Effector memory CD4-positive, alpha-beta T cell (primary cell): ENCODE measurements at places on chromosomes 6 and 20.

DNA sequence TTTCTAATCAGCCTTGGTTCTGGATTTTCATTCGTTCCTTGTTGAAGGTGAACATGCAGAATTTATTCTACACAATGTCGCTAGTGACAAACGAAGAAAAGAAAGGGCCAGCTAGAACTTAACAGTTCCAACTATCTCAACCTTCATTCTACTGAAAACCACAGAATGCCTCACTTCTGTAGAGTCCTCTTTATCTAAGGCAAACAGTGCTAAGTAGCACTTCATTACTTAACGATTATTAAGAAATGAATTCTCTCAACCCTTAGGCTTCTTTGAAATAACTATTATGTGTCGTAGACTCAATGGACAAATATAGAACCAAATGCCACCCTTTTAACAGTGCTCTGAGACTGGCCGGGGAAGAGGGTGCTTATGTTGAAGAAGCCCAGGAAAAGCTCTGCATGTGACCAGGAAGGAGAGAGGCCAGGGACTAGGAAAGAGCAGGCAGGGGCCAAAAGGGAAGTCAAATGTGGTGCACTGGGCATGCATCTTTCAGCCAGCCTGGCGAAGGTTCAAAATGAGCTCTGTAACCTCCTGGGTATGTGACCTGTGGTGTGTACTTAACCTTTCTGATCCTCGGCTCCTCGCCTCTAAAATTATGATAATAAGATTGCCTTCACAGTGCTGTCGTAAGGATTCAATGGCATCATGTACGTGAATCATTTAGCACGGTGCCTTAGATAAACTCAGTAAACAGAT lies 55.4 kb upstream of the BMP2 start:
- DNase-seq, result no peak

DNA sequence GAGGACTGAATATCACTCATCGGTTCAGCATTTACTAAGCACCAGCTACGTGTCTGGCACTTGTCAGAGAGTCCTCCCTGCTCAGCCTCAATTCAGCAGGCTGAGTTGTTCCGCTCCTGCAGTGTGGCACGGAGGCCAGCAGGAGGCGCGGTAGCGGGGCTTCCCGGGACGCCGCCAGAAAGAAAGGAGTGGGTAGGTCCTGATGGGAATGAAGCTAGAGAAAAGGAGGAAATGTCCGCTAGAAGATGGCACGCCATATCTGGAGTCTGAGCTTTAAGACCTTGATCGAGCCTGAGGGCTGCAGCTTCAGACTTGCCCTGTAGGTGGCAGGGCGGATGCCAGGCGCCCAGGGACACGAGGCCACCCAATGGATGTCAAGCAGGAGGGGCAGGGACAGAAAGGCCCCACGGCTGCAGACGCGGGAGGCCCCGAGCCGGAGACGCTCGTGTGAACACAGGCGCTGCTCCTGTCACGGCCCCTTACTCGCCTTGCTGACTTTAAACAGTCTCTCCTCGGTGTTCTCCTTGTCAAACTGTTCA lies 18.7 kb downstream of the SERPINB6 start:
- no peak for DNase-seq

GRCh38 chr6:158605266-158605878 lies 39.2 kb downstream of the DYNLT1 start:
- DNase-seq, result peak; percentile 19

DNA sequence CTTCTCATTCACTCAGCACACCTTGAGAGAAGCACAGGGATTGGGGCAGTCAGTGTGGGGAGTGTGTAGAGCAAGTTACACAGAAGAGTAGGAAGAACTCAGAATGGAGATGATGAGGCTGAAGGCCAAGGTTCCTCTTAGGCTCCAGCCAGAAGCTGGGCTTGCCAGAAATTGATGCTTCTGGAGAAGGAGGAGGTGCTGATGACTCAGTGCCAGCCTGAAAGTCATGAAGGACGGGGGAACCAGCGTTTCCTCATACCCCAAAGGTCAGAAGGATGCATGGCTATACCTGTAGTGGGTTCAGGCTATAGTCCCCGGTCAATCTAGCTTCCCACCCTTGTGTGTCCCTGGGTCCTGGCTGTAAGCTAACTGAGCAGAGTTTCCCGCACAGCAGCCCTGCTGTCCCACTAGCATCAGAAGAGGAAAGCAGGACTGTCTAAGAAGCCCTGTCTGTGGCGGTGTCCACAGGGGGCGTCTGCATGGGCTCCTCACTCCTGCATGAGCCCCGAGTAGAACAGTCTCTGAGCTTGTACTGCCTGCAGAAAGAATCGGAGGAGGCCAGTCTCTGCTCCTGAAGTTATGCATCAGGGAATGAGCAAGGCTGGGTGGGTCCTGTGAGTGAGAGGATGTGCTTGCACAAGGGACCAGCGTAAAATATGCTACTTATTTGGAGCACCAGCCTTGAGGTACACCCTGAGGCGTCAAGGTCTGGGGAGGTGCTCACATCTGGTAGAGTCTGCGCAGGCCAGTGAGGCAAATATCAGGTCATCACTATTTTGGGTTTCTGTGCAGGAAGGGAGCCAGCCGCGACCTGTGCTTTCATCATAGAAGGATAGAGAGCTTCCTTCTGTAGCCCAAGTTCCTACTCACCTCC lies 148.5 kb downstream of the MRPL14 start:
- DNase-seq, result no peak

GRCh38 chr20:44118185-44119033 lies 68.6 kb downstream of the JPH2 start:
- DNase-seq, result no peak

DNA sequence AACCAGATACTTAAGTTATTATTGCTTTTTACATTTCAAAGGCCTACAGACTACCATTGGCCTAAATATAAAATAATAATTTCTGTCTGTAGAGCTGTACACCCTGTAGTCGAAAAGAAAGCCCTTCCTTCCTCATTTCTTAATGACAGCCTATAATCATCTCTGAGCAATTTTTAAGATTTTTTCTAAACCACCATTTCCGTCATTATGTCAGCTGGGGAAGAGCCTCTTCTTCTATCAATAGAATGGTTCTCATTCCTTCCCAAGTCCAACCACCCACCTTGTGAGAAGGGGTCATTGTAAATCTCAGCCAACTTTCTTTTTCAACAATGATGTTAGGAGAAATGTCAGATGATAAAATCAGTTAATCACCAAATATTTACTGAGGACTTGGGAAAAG lies 91.8 kb downstream of the PLEKHG1 start:
- no peak for DNase-seq

- DNase-seq, result no peak
Observed at GRCh38 chr6:80174900-80175572, 68.6 kb downstream of the BCKDHB start.

DNA sequence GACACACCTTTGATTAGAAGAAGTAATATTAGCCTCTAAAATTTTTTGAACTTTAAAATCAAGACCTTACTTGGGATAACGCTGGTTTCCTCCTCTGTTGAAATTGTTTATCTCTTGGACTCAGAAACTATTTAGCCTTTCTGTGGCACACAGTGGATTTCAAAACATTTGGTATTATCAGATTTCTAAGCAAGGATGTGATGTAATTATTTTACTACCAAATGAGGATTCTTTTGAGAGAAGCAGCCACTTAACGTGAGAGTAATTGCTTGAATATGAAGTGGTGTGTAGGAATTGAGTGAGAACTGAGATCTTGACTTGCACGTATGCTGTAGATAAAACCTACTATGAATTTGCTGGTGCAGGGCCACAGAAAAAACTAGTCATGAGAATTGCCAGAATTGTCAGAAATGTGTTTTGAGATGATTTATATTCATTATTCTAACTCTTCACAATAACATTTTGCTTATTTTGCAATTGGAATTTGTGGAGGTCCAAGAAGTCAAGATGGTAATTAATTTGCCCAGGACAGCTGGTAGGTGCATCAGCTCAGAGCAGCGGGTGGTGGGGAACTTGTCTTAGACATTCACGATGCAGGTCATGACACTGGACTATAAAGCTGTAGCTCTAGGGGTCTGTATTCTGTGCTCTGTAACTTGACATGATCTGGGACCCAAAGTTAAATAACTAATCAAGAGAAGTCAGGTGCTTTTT lies 53.4 kb downstream of the AKAP12 start:
- DNase-seq, result no peak

DNA sequence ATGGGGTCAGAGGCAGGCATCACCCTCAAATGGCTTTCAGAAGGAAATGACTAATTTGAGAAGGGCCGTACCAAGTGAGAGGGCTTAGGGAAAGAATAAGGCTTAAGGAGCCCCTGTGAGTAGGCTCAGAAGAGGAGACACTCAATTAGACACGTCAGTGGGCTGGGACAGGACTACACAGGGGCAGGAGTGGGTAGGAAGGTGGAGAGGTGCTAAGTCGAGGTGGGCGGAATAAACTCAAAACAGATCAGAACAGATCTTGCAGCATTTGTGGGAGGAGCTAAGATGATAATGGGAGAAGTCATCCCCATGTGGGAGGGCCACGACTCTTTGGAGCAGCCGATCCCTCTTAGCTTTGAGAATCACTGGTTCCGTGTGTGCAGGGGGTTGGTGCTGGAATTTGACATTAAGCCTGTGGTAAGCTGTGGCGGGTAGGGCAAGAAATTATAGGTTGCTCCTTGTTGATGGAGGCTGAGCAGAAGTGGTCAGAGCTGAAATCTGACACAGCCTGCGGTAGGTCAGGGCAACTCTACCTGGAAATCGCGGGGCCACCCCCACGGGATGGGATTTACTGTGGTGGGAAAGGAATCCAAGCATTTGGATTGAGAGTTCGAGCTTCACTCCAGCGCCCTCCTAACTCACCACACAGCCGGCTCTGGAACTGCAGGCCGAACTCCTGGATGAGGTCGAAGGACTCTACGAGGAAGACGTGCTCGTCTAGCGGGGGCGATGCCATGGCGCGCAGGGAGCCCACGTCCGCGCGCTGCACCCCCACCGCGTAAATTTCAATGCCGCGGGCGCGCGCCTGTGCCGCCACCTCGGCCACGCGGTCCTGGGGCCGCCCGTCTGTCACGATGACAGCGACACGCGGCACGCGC lies 2.8 kb upstream of the RBPJL start:
- DNase-seq, result no peak

DNA sequence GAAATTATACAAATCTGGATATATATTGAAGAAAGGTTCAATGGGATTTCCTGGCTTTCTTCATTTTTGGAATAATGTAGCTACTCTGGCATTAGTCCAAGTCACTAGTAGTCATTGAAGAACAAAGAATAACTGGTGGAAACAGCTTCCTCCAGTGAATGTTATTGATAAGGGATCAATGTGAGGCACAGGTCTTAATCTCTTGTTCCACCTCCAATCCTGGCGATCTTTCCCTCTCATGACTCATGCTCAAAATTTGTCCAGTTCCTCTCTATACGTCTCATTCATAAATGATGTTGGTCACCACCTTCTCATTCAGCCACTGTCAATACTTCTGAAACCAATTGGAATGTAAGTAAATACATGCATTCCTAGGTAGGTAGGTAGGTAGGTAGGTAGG lies 185.0 kb upstream of the BMP2 start:
- DNase-seq, result no peak

GRCh38 chr20:20459726-20460125 lies 91.8 kb downstream of the INSM1 start:
- DNase-seq, result no peak

- DNase-seq, result no peak
Observed at GRCh38 chr6:121940728-121941127, 458.7 kb upstream of the HSF2 start.

GRCh38 chr6:12266571-12266970 lies 23.6 kb upstream of the EDN1 start:
- no peak for DNase-seq

DNA sequence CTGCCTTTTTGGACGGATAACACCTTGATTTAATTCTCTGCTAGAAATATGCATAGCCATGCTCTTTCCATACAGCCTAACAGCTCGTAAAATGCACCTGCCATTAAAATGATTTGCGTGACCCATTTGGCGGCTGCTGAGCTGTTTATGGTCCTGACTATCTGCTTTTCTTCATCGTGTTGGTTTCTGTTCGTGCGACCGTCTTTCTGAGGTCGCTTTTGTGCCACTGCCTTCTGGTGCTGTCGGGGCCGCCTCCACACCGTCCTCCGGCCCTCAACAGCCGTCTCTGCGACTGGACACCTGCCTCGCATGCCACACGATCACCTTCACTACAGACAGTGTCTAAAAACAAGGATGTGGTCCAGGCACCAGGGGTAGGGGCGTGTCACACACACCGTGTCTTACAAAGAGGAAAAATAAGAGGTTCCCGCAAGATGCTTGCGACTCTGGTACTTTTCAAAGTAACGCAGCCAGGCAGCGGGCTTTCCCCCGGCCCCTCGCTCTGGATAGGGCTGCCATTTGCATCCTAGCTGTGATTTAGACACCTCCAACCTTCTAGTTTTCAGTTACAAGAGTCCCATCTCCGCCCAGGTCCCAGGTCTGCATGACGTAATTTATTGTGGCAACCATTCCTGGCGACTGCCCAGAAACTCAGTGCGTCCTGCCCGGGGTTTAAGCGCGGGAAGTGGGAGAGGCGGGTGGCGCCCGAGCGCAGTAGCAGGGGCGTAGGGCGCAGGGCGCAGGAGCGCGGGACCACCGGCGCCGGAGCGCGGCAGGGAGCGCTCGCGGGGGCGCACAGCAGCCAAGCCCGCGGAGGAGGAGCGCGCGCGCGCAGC lies at the start of gene STMND1:
Gene STMND1 (plus strand): TSS at position 629 of the 836 bp plus-strand sequence. CDS start 208 bp downstream, outside the sequence.
- no peak for DNase-seq

- DNase-seq, result no peak
Observed at GRCh38 chr20:41540918-41541317, 77.3 kb downstream of the CHD6 start.

GRCh38 chr6:16670617-16671051 lies 90.6 kb downstream of the ATXN1 start:
- DNase-seq, result no peak

GRCh38 chr6:45156075-45156474 lies 172.1 kb upstream of the RUNX2 start:
- DNase-seq, result no peak

DNA sequence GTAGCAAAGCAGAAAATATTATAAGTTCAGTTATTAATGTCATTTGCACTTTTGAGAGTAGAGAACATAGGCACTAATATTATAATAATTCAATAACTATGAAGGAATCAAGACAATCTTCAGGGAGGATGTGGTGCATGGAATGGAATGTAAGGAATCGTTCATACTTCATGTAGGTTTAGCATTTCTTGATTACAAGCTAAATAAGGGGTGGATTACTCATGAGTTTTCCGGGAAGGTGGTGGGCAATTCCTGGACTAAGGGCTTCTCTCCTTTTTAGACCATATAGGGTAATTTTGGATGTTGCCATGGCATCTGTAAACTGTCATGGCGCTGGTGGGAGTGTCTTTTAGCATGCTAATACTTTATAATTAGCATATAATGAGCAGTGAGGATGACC lies 9.1 kb upstream of the BTNL2 start:
- DNase-seq, result no peak

GRCh38 chr20:20293691-20294385 lies 74.1 kb upstream of the INSM1 start:
- no peak for DNase-seq

DNA sequence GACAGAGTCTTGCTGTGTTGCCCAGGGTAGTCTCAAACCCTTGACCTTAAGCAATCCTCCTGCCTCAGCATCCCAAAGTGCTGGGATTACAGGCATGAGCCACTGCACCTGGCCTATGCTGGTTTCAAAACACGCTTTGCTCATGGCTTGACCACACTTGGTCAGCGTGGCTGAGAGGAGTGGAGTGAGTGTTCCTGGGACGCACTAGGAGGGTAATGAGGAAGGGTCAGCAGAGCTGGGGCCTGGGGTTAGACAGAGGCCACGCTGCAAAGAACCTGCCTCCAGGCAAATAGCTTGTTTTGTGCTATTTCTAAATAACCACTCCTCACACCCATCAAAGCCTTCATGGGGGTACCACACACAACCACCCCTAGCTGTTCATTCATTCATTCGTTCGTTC lies 77.9 kb upstream of the TOX2 start:
- no peak for DNase-seq
